ENCODE measurements at places on chromosomes 6 and 20.

DNA sequence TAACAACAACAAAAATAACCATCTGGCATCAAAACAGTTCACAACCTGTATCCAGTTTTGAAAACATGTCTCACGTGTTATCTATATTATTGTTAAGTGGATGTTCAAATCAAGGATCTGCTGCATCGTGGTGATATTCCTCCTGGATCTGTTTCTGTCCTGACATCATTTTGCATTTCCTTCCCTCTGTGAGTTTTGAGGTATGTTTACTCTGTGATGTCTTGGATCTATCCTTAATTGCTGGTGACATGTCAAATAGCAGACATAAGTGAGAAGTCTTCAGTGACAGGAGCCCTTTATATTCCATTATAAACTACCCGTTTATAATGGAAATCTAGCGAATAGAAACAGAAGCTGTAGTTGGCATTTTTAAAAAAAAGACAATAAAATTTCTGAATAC, 381.8 kb upstream of the NOX3 start:
- no peak for DNase-seq

GRCh38 chr6:93453956-93454355, 34.6 kb upstream of the EPHA7 start:
- no peak for DNase-seq

DNA sequence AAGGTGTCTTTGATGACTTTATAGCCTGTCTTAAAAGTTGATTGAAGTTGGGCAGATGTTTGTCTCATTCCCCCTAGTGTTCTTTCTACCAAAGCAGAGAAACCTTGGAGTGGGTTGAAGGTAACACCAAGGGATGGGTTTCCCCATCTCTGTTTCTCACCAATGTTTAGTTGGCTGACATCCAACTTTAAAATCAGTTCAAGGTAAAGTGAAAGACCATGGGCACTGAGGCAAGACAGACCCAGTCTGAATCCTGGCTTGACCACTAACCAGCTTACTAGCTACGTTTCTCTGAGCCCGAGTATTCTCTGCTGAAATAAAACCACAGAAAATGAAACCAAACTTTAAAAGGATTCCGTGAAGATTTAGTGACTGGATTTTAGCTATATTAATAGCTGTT, 258.9 kb downstream of the KIF16B start:
- no peak for DNase-seq

- DNase-seq, result no peak
These were observed 899.2 kb downstream of the EYS start for GRCh38 chr6:64807785-64808184.

DNA sequence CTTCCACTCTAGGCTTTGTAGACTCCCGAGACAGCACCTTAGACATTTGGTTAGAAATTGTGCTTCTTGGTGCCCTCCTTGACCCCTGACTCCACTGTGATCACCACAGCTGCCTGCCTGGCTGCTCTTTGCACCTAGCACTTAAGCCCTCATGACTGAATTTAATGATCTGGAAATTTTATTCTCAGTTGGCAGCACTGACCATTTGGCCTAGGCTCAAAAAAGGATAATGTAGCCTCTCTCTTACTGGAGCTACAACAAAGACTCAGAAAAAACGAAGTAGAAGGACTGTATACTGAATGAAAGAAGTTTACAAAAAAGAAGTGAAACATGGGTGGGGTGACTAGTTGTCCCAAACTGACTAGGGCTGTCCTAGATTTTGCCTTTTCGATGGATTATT, 11.3 kb upstream of the ABRACL start:
- DNase-seq, result no peak

GRCh38 chr20:61690993-61691838, 374.5 kb downstream of the TAF4 start:
- no peak for DNase-seq

DNA sequence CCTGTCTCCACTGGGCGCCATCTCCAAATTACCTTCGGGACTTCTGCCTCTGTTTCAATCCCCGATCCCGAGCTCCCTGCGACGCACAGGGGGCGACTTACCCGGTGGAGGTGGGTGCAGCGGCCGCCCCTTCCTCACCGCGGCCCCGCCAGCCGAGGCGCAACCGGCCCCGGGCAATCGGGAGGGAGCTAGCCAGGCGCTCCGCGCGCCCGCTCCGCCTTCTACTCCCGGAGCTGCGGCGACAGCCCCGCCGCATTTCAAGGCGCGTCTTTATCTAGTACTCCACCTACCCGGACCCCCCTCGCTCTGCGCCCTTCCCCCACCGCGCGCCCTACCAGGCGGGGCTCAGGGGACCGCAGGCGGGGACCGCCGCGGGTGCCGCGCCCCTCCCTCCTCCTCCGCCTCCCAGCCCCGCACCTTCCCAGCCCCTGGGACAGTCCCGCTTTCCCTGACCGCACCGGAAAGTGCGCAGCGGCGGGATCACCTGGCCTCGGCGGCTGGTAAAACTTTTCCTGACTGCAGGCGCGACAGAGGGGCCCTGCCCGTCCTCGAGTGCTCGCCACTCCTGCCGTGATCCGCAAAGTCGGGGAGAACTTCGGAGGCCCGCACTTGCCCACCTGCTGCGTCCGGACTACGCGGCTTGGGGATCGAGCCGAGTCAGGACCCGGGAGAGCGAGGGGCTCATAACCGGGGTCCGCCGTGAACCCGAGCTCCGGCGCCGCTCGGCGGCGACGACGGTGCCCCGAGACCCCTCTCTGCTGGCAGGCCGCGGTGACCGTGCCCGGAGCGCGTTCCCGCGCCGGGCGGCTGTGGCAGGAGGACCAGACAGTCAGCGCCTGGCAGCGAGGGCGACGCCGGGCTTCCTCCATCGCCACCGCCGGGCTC, 8.0 kb upstream of the NKX2-2 start:
- no peak for DNase-seq

- DNase-seq, result no peak
These were observed 52.3 kb upstream of the TMEM170B start for GRCh38 chr6:11485271-11485670.

- no peak for DNase-seq
These were observed 78.9 kb upstream of the HEY2 start for GRCh38 chr6:125670568-125670967.

- no peak for DNase-seq
These were observed 397.1 kb upstream of the CNR1 start for GRCh38 chr6:88563277-88563625.

- no peak for DNase-seq
These were observed 233.5 kb downstream of the GMPR start for GRCh38 chr6:16471910-16472297.

DNA sequence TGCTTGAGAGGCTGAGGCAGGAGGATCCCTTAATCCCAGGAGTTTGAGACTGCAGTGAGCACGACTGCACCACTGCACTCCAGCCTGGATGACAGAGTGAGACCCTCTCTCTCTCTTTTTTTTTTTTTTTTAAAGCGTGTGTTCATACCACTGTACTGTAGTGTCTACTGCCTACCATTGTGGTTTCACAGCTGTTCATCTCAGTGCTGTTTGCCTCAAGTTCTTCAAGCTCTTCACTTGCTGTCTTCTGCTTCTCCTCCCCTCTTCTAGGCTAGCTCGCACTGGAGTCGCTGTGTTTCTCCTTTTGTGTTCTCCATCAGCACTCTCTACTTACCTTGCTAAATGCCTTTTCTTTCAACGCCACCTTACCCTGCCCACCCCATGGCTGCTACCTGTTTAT, 7.4 kb downstream of the FOXO3 start:
- no peak for DNase-seq

DNA sequence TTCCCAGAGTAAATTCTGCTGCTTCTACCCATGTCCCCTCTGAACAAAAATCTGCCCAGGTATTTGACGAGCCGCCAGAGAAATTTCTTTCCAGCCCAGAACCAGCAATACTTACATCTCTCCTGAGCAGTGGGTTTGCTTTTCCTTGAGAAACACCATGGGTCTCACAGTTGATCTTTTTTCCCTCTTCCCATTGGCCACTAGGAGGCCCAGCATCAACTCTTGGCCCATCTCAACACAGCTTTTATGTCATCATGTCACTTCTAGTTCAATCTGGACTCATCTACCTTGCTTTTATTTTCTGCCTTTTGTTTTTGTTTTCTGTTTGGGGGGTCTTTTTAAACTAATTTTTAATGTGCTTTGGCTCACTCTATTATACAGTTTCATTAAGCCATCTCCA, 18.8 kb downstream of the MAFB start:
- no peak for DNase-seq

DNA sequence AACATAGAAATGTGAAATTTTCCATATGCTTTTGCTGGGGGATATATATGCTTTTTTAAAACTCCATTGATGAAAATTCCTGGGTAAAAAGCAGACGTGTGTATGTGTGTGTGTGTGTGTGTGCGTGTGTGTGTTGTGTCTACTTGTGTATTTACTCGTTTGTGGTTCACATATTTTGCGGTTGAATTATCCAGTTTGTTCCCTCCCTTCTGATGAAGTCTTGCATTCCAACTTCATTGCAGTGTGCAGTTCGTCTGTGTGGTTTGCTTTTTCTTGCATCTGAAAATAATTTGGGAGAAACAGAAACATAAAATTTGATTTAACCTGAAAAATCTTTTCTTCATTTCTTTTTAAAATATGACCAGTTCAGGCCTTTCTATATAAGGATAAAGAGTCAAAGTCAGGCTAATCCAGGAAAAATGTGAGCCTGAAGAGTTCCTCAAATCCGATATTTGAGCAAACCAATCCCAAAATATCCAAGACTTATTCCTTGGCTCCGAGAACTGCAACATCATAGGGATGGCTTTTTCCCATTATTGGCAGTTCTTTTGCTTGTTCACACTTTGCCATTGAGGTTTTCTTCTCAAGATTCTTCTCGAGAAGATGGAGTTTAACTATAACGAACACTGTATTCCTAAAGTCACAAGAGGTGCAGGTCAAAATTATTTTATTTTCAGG, 202.2 kb upstream of the CCN2 start:
- no peak for DNase-seq

DNA sequence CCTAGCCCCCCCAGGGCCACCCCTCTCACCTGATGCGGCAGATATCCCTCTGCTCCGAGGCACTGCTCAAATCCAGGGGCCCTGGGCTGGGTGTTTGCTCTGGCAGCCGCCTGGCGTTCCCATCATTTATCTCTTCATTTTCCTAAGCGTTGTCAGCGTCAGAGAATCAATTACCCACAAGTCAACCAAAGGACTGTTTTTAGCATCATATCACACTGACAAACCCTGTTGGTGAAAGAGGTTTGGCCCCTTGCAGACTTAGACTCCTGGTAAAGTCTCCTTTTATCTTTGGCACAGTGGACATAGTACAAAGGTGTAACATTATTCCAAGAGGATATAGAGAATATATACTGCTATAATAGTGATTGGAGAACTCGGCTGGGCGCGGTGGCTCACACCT, at the start of gene GHRH:
GHRH (minus strand) TSS at position 101 of the 400 bp plus-strand sequence. CDS start 4,925 bp downstream, outside the sequence.
- no peak for DNase-seq

GRCh38 chr20:52420805-52421204, 229.2 kb upstream of the ZFP64 start:
- no peak for DNase-seq

GRCh38 chr20:21124190-21124589, 1.7 kb upstream of the KIZ start:
- no peak for DNase-seq

- no peak for DNase-seq
These were observed 403.6 kb downstream of the UTRN start for GRCh38 chr6:144688713-144689112.

DNA sequence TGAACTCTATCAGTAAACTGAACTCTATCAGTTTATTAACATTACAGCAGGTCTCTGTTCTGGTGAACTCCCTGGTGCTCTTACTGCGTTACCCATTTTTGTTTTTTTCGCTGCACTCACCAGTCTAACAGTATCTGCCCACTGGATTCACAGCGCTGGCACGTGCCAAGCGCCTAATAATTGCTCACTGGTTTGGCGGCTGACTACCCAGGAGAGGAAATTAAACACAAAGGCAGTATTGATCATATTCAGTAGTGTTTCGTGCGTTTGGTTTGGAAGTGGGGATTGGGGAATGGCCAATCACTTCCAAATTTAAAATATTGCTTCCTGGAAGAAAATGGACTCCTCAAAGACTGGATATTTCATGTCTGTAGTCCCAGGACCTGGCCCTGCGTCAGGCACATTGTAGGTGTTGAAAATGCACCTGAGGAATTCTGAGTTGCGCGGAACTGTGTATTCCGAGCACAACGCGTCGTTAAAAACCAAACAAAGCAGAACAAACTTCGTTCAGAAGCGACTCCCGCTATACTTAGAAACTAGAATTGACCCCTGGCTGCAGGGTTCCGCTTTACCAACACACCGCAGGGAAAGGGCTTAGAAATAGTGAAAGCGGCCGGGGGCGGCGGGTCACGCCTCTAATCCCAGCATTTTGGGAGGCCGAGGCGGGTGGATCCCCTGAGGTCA, 1.1 kb upstream of the RPS12 start:
- DNase-seq, result no peak

GRCh38 chr6:7126754-7127153, 19.0 kb downstream of the RREB1 start:
- no peak for DNase-seq

DNA sequence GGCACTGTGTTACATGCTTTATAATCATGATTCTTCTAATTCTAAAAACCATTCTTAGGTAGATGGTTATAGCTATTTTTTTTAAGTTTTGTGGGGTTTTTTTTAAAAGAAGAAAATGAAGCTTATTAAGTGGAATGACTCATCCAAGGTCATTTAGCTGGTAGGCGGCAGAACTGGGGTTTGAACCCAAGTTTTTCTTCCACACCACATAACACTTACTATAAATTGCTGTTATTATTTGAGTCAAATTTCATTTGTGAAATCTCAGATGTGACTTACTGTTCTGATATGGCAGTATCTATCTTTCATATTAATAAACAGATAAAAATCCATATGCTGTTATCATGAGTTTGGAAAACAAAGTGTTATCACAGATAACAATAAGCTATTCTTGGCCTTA, 10.4 kb upstream of the COL10A1 start:
- no peak for DNase-seq
